Renal pelvis (tissue), 12 donors: ENCODE measurements at places on chromosomes 16 and 17.
A peak's percentile ranks its signal among the peaks of the same experiment; 100 is the strongest.

GRCh38 chr17:17987901-17988300 lies 15.2 kb downstream of the DRC3 start:
- DNase-seq = no peak

- no peak for DNase-seq
Observed at GRCh38 chr16:24997665-24998064, 17.5 kb downstream of the ARHGAP17 start.

DNA sequence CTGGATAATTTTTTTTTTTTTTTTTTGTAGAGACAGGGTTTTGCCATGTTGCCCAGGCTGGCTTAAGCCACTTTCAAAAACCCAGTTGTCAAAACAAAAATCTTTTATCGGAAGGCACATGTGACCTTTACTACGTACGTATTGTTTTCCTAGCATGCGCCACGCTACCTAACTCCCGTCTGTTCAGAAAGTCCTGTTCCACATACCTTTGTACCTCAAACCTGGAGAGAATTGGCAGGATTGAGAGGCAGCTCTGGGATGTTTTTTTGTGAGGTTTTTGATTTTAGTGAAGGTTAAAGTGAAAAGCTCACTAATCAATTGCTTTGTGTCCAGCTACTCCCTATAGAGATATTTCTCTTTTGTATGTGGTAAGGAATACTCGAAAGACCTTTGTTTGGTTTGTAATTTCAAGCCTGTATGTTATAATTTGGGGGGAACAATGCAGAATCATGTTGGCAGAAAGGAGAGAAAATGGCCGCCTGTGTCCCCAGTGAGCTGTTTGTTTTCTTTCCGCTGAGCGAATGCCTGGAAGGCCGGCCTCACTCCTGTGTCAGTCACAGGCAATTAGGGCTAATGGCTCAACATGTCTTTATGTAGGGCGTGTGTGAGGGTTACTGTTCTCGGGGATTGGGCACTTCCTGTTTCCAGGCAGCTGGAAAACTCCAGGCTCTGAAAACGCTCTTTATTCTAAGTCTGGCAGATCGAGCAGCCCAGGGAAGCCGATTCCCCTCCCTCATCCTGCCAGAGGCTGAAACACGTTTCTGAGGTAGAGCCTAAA lies 60.8 kb upstream of the CLEC18A start:
- peak; percentile 80 for DNase-seq

DNA sequence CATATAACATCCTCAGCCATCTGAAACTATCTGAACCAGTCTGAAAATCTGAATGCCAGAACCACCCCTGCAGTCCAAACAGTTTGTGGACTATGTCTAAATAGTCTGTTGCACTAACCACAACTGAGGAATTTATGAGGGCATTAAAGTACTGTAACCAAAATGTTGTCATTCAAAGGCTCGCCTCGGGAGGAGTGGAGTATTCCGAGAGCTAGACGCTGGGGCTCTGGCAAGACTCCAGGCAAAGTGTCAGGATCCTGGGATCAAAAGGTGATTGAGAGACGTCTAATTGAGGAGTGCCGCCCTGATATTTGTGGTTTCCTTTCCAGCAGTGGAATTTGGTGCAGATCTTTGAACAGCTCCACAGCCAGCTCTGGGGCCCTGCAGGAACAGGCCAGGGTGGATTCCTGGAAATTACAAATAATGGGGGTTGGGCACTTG lies 142.9 kb upstream of the MYOCD start:
- DNase-seq = peak; percentile 39

- no peak for DNase-seq
Observed at GRCh38 chr17:41836550-41837196, 641 bp upstream of the NT5C3B start.

- no peak for DNase-seq
Observed at GRCh38 chr17:7220593-7221277, 997 bp downstream of the ACADVL start.

DNA sequence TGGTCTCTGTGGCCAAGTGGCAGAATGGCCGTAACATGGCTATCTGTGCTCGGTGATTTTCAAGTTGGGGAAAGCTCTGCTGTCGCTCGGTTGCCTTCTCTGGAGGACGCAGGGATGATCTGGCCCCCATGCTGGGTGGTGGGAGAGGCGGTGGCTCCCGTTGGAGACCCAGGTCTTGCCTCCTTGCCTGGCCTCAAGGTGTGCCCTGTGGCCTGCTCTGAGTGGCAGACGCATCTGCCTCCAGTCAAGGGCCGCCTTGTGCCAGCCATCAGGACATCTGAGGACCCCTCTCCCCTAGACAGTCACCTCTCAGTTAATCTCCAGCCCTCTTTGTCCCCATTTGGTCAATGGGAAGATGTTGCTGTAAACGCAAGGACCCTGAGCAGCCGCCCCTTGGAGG lies 165.9 kb downstream of the CCDC182 start:
- DNase-seq = no peak

GRCh38 chr16:89113661-89114060 lies 20.0 kb downstream of the ACSF3 start:
- no peak for DNase-seq

DNA sequence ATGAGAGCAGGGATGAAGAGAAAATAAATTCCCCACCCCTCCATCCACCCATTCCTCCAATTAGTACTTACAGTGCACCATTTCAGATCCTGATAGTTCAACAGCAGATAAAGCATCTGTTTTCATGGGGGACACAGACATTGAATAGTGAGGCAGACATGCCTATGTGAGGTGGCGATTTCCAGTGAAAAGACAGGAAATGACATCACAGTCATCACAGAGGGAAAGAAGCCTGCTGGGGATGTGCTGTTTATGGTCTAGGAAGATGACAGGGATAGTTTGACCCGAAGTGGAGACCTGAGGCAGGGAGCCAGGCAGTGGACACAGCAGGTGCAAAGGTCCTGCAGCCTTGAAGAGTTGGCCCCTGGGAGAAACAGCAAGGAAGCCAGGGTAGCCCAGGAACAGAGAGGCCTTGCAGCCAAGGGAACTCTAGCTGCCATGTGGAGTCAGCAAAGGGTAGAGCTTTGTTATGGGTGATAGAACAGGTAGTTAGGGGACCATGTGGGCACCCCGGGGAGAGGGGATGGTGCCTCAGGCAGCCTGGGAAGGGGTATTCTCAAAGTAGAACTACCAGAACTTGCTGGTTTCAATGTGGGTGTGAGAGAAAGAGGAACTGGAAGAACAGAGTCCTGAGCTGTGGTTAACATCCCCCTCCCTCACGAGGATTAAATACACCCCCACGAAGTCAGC lies 256.6 kb downstream of the CPPED1 start:
- DNase-seq = no peak

GRCh38 chr16:75343286-75343685 lies 90.0 kb downstream of the CFDP1 start:
- no peak for DNase-seq

GRCh38 chr16:69003500-69003899 lies 102.0 kb upstream of the HAS3 start:
- no peak for DNase-seq

- DNase-seq = peak; percentile 89
Observed at GRCh38 chr16:85354686-85355514, 242.6 kb upstream of the CIBAR2 start.

DNA sequence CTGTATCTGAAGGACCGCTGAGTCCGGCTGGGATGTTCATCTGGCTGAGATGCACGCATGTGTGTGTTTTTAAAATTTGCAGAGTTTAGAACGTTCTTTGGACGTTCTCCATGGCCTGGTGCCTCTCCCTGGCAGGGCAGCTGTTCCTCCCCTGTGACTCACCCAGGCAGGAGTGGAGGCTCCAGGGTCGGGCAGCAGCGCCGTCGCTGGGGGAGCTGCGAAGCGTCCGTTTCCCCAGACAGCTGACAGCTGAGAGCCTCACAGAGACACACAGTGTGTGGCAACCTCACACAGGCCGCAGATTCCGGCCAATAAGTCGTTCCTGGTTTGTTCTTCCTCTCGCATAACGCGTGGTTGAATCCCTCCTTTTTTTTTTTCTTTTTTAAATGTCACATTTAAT lies 80.6 kb downstream of the OR1D5 start:
- no peak for DNase-seq

GRCh38 chr16:10039220-10040096 lies 142.8 kb downstream of the GRIN2A start:
- DNase-seq = peak; percentile 39

GRCh38 chr17:41544491-41544892 lies 16.4 kb upstream of the KRT19 start:
- peak; percentile 62 for DNase-seq

- no peak for DNase-seq
Observed at GRCh38 chr17:21079196-21079595, 36.4 kb upstream of the USP22 start.

GRCh38 chr17:47711366-47712099 lies 17.6 kb downstream of the TBKBP1 start:
- no peak for DNase-seq

DNA sequence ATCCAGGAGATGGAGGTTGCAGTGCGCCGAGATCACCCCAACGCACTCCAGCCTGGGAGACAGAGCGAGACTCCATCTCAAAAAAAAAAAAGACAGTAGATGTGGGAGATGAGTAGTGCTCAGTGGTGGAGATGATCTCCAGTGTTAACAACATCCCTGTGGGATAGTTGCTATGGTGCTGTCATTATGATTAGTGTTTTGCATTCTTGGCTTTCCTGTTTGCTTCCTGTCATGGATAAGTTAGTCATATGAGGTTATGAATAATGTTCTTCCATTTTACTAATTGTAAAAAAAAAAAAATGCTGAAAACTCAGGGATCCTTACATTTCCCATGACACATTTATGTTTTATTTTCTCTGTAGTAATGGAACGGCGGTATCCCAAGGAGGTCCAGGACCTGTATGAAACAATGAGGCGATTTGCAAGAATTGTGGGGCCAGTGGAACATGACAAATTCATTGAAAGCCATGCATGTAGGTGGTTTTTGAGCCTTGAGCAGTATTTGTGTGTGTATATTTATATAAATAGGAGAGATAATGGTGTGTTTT lies 24.5 kb upstream of the DUSP14 start:
- DNase-seq = no peak

DNA sequence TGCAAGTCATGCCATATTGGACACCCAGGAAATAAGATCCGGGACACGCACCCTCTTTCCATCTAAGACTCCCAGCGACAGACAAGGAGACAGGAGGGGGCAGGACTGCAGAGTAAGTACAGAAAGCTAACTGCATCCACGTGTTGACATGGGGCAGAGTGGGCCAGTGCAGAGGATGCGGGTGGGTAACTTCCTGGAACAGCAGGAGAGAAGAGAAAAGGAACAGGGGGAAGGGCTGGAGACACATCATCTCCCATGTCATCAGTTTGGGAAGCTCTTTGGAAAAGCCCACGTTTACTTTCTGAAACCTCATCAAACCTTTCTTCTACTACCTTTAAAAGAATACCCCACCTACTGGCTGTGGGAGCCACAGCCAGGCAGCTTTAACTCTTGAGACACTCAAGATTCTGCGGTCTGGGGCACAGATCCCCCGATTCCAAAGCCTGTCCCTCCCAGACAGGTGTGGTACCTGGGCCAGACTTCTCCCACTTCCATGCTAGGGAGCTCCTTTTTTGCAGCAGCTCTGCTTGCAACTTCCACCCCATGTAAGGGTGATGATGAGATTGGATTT lies 273.5 kb upstream of the RPL38 start:
- DNase-seq = no peak

- peak; percentile 49 for DNase-seq
Observed at GRCh38 chr16:19860166-19861041, 24.2 kb downstream of the GPRC5B start.

- DNase-seq = no peak
Observed at GRCh38 chr16:7804635-7805195, 472.1 kb downstream of the RBFOX1 start.

GRCh38 chr16:58584831-58585505 lies 44.7 kb downstream of the CNOT1 start:
- DNase-seq = no peak

DNA sequence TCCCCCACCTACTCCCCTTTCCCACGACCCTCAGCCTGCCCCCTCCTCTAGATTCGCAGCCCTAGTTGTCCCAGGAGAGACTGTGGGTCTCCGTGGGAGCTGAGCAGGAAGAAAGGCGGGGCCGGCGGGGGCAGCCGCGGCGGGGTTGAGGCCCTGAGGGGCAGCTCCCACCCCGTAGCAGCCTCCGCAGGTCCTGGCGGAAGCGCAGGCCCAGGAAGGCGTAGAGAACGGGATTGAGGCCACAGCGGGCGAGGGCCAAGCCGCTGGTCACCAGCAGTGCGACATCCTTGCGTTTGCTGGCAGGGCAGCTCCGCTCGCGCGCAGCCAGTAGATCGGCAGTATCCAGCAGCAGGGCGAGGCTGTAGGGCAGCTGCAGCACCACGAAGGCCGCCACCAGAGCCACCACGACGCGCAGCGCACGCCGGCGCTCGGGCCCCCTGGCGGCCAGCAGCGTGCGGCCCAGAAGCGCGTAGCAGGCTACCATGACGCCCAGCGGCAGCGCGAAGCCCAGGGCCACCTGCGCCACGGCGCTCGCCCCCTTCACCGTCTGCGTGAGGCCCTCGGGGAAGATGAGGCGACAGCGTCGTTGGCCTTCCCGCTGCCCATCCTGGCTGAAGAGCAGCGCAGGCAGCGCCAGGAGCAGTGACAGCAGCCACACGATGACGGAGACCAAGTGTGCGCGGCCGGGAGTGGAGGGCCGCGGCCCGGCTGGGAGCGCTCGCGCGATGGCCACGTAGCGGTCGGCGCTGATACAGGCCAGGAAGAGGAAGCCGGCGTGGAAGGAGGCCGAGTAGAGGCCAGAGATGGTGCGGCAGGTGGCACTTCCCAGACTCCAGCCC lies 1.9 kb downstream of the CCR10 start:
- no peak for DNase-seq

- DNase-seq = peak; percentile 27
Observed at GRCh38 chr16:20300312-20301097, 26.8 kb downstream of the GP2 start.

GRCh38 chr17:79778504-79779083 lies 646 bp downstream of the CBX2 start:
- no peak for DNase-seq

DNA sequence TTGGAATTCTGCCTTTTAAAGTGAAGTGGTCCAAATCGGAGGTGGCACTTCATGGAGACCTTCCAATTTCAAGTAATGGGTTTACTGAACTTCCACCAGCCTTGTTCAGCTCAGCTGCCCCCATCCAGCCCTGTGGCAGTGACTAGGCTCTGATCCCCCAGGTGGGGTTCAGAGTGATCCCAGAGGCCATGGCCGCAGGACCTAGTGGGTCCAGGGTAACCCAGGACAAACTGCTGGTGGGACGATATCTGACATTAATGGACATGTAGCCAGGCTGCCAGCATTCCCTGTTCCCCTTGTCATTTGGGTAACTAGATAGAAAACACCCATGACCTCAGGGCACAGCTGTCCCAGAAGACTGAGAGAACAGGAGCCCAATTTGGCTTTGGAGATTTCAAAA lies 209.9 kb downstream of the GSG1L start:
- DNase-seq = no peak

DNA sequence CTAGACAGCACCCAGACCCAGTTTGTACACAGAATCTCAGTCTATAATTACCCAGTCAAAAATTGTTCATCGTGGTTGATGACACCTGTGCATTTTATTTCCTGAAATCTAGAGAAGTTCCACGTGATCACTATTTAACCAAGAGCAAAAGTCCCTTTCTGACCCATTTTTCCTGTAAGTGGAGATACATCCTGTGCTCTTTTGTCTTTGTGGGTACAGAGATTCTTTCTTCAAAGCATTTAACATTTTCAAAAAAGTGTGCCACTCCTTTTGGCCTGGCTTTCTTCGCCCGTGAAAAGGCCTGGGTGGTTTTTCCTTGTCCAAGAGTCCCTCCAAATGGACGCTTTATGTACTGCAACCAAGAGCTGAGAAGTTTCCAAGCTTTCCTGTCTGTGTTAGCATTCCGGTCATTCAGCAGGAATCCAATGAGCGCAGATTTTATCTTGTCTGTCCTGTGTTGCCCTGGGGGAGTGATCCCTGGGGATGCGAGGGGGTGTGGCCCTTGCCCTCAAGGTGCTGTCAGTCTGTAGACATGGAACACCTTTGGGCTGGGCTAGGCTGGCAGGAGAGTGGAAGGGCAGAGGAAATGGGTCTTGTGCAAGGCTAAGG lies 161.1 kb upstream of the CACNG5 start:
- DNase-seq = peak; percentile 59
